G401 (cell line): ENCODE measurements at places on chromosomes 13 and 19. TPM values are rescaled to one million over a fixed set of nuclear protein-coding genes. Genes with fewer than 3 reads are reported as not detected.

Gene FFAR3
- total RNA-seq = not detected in 2 replicates

Gene ZNF45
- 21.8 and 35.1 TPM in 2 replicates for total RNA-seq

Gene FAM124A
- 0.49 and 0.95 TPM in 2 replicates for total RNA-seq

DNA sequence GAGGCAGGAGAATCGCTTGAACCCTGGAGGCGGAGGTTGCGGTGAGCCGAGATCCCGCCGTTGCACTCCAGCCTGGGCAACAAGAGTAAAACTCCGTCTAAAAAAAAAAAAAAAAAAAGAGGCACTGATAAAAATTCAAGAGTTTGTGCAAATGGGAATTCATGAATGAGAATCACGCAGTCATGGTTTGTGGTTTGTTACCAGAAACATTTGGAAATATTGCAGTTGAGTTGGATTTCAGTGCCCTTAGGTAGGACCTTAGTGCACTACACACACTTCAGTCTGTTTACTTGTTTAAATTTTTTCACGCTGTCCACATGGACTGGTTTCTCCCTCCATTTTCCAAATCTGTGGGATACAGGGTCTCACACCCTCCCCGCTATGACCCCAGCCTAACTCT lies 28.4 kb downstream of the ZNF844 start:
- DNase-seq = no peak

- DNase-seq = no peak
Observed at GRCh38 chr13:51035978-51036377, 75.1 kb downstream of the C13orf42 start.

- DNase-seq = peak; percentile 95
Observed at GRCh38 chr19:13002166-13002898, 7.1 kb downstream of the NFIX start.

- no peak for DNase-seq
Observed at GRCh38 chr13:48504606-48505005, 28.3 kb downstream of the RCBTB2 start.

- no peak for DNase-seq
Observed at GRCh38 chr19:16591803-16592556, 19.8 kb upstream of the SLC35E1 start.

DNA sequence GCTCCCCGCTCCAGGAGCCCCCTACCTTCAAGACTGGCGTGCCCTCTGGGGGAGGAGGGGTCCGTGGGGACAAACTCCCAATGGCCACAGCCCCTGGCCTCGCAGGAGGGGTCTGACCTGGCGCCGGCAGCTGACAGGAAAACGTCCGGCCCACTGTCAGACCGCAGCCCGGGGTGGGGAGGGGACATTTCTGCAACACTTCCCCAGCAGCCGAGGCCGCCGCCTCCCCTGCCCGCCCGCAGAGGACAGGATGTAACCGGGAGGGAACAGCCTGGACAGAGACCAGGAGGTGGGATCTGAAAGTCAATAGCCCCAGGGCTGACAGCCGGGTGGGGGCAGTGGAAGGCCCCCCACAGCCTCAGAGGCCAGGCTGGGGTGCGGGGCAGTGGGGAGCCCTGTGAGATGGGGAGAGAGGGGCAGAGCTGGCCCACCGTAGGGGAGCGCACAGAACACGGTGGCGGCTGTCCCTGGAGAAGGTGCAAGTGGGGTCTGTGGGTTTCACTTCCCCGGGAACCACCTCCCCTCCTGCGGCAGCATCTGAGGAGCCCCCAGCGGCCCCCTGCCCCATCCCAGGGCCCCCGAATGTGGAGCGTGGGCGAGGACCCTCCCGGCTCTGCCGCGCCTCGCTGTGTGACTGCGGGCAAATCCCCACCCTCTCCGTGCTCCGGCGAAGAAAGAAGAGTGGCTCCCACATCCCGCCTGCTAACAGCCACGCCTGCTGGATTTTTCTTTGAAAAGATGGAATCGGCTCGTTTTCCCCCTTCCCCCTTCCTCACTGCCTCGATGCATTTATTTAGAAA lies at the start of gene PEAK3:
PEAK3 (minus strand) TSS at position 114 of the 800 bp plus-strand sequence. CDS start 1,244 bp downstream, outside the sequence.
- no peak for DNase-seq

- DNase-seq = no peak
Observed at GRCh38 chr19:35106291-35106583, 9.4 kb upstream of the FXYD3 start.

DNA sequence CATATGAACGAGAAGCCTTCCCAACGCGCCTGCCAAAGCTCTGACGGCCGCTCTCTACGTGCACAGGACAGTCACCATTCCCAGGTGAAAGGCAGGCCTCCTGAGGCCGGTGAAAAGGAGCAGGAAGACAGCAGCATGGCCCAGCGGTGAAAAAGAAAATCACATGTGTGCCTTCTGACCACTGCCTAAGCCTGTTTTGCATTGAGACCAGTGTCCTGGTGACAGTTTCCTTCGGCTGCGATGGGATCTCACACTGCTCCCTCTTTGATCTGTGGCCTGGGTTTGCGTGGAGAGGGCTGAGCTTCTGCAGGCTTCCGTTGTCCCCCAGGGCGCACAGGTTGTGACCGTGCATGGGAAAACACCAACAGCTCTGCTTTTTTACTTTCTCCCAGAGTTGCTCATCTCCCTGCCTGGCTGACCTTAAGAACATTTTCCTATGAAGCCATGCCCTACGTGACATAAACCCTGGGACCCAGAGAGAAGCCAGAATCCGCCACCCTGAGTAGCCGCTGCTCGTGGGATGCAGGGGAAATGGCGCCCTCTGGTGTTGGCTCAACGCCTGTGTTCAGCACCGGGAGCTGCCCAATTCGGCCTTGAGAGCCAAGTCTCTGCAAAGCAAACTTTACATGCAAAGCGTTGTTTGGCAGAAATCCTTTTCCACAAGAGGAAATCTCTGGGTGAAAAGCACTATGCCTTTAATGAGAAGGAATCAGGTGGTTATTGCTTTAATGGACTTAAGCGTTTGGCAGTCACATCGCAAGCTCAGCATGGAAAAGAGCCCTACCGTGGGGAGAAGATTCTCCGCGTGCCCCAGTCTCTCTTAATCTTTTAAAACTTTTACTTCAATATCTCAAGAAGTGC lies 112.2 kb upstream of the GPR12 start:
- peak; percentile 58 for DNase-seq

DNA sequence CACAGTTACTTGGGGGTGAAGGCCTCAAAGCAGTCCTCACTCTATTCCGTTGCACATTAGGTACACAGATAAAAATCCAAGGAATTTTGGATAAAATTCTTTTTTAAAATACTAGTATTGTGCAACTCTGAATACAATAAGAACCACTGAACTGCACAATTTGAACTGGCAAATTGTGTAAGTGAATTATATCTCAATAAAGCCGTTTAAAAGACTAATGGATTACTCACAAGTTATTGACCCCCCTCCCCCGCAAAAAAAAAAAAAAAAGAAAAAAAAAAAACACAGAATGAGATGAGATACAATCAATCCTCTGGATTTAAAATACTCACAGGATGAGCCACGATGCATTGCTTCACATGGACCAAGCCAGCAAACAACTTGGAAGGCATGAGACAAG lies 86.4 kb downstream of the CRYL1 start:
- DNase-seq = no peak
